Activated effector memory CD4-positive, alpha-beta T cell treated with anti-CD3 and anti-CD28 coated beads, Interleukin-2, amount 50 U/mL, for 16 hours (primary cell): ENCODE measurements at places on chromosomes 5 and 9.

- no peak for DNase-seq
Measured at GRCh38 chr9:136117291-136117915, 1.3 kb downstream of the TMEM250 start.

GRCh38 chr5:67335426-67335825 is 138.8 kb upstream of the CD180 start:
- no peak for DNase-seq

DNA sequence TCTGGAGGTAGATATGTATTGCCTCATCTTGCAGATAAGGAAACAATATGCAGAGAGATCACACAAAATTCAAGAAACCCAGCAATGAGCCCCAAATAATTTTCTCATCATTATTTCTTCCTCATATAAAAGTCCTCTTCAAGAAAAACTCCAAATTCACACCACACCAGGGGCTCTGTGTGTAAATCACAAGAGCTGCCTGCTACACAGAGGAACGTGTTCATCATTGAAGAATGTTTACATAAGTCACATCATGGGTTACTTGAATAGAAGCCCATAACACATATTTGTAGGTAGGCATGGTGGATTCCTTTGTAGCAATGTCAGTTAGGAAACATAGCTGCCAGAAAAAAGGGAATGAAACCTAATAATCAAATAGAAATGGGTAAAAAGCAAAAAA is 308.1 kb upstream of the TLE4 start:
- no peak for DNase-seq

- no peak for DNase-seq
Measured at GRCh38 chr9:73009649-73010288, 56.9 kb upstream of the ALDH1A1 start.

DNA sequence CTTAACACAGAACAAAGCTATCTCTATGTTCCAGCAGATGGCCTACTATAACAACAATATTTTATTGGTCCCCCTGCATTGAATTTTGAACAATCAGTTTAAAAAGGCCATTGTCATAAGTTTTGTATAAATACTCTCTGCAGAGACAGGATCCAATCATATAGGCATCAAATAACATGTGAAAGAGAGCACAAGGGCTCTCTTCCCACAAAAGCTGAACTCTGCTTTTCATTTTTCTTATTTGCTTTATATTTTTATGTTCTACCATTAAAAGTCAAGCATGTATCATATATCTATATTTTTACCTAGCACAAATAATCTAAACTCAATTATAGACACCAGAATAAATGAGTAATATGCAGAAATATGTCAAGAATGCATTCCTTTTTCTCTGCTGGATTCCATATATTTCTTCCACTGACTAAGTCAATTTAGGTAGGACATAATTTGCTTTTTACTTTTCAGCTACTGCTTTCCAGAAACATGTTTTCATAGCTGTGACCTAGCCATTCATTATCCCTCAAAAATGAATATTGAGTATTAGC is 143.6 kb downstream of the CDH9 start:
- DNase-seq: no peak

GRCh38 chr5:72130351-72130761 is 23.1 kb downstream of the MAP1B start:
- no peak for DNase-seq
